ENCODE measurements at places on chromosomes 3 and 15. TPM values are rescaled to one million over a fixed set of nuclear protein-coding genes. Genes with fewer than 3 reads are reported as not detected.

GRCh38 chr3:53350652-53351051 is 3.3 kb upstream of the DCP1A start:
- DNase-seq: no peak

- no peak for DNase-seq
Measured at GRCh38 chr3:112297714-112298113, 3.7 kb upstream of the SLC9C1 start.

DNA sequence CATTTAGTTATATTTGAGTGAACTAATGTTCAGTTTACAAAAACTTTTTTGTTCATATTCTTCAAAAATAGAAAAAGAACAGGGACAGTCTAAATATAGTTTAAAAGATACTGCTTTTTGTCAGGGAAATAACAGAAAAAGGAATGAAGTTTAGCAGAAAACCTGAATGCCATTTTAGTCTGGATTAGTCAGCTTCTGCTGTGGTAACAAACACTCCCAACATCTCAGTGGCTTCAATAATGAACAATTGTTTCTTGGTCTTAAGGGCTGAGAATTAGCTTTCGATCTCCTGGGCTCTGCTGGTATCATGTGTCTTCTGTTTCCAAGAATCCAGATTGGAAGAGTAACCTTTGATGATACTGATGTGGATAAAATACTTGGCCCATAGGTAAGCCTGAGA is 12.4 kb upstream of the USP13 start:
- DNase-seq: no peak

DNA sequence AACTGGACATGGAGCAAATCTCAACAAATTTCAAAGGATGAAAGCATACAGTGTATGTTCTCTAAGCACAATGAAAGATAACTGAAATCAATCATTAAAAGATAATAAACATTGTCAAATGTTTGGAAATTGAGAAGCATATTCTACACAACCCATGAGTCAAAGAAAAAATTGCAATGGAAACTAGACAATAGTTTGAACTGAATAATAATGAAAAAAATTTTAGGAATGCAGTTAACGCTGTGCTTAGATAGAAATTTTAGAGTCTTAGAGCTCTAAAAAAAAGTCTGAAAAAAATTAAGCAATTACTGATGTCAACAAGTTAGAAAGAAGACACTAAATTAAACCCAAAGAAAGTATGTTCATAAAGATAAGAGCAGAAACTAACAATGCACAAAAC is 15.5 kb downstream of the RABL3 start:
- DNase-seq: no peak

DNA sequence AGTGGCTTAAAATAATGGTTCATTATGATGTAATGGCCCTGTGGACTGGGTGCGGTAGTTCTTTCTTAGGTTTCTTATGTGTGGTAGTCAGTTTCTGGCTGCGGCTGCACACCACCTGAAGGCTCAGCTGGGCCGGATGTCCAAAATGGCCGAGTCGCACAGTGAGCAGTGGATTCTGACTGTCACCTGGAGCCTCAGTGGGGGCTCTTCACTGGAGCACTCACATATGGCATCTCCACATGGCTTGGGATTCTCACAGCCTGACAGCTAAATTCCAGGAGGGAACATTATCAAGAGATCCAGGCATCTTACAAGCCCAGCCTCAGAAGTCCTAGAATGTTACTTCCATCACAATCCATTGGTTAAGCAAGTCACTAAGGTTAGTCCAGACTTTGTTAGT is 26.8 kb upstream of the ALDH1L1 start:
- DNase-seq: no peak

DNA sequence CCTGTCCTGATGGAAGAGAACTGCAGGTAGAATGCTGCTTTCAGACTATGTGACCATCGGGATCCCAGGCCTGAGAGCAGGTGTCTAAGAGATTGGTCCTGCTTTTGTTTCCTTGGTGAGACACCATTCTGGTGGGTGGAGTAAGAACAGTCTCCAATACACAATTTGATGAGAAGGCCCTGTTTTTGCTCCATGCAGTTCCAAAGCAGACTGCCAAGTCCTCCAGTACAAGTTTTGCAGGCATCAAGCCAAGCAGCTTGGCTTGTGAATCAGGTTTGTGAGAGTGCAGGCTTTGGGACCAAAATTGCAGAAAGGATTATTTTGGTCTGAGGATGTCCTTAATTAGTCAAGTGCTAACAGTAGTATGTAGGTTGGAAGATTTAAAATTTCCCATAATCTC is 381.6 kb downstream of the FOXP1 start:
- DNase-seq: no peak

GRCh38 chr3:7536921-7537320 is 676.0 kb downstream of the GRM7 start:
- DNase-seq: no peak

DNA sequence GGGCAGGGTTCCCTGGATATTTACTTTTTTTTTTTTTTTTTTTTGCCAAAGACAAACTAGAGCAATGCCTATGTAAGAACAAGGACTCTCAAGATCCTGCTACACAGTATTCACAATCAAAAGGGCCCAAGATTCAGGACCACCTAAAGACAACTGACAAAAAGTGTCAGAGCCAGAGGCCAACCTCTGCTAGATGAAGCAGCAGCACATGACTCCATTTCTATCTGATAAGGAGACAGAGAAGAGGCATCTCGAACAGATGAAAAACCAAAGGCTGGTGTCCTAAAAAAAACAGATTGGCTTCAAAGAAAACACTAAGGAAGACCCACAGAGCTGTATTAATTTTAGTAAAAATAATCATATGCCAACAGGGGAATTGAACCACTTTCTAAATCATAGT is 20.0 kb downstream of the CMTM6 start:
- no peak for DNase-seq

DNA sequence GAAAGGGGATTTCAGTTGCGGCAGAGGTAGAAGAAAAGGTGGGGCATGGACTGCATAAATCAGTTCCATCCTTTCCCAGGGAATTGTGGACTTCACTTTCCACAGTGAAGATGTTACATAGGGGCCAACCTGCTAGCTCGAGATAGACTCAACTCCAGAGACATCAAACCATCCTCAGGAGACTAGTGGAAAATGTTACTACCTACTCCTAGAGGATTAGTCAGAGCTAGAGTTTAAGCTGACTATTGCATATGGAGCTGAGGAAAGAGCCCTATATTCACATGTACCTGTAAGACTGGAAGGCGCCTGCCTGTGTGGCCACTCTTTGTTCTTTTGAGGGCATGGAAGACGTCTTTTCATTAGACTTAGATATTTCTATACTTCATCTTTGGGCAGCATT is 69.2 kb downstream of the KLHL25 start:
- DNase-seq: no peak

DNA sequence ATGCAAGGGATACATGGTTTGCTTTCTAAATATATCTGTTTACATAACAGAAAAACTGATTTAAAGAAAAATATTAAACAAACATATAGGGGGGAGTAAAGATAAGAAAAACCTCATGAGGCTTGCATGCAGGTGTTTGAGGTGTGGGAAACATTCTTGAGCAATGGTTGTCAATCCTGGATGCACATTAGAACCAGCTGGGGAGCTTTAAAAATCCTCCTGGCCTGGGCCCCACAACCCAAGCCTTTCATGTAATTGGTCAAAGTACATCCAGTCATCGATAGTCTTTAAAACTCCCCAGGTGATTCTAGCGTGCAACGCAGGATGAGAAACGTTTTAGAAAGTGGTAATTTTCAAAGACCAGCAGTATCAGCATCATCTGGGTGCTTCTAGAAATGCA is 18.3 kb downstream of the NMNAT3 start:
- DNase-seq: no peak

DNA sequence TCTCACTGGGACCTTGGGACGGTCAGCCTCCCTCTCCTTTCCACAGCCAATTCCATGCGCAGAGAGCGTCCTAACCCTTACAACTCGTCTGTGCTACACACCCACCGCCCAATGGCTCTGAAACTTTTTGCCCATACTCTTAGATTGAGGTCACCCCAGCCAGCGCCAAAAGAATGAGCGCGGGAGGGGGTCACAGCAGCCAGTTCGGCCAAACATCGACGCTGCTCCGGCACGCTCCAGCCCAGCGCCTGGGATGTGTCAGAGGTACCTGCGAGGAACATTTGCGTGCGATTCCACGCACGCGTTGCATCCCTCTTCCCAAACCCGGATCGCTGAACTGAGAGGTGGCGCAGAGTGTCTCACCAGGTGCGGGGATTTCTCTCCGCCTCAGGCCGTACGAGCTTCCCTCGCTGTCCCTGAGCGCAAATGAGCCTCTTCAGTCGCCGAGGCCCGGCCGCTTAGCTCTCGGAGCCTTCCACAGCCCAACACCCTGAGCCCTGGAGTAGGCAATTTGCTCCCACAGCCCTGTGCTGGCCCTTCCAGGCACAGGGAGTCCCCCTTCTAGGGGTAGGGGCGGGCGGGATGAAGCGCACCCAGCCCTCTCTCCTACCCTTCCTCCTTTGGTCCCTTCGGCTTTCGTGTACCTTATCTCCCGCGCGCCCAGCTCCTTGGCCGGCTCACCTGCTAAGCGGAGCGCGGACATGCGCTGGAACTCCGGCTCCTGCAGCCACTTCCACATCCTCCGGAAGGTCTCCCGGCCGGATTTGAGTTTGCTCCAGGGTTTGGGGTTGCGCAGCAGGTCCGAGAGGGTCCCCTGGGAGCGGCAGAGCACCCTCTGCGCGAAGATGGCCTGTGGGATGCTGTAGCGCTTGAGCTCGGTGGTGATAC is 1.8 kb downstream of the ONECUT1 start:
- no peak for DNase-seq

GRCh38 chr3:29004885-29005599 is 275.8 kb upstream of the RBMS3 start:
- no peak for DNase-seq

GRCh38 chr3:76107935-76108570 is 322.7 kb upstream of the ZNF717 start:
- no peak for DNase-seq

The EFL1 gene
- 9.4 TPM for polyA plus RNA-seq

The ATP6V1A gene
- polyA plus RNA-seq: 46.1 TPM

The IMPG2 gene
- 0.04 TPM for polyA plus RNA-seq

The ZNF662 gene
- 0.16 TPM for polyA plus RNA-seq

The FBXL22 gene
- polyA plus RNA-seq: 1.1 TPM

The GOLGA8R gene
- polyA plus RNA-seq: 2.6 TPM

The HMG20A gene
- polyA plus RNA-seq: 53.1 TPM

All from immature natural killer cell (primary cell).